Stimulated activated CD8-positive, alpha-beta memory T cell treated with anti-CD3 and anti-CD28 coated beads, Interleukin-12 subunit alpha, Interleukin-12 subunit beta, amount 100 ng/mL, for 1 hour (primary cell): ENCODE measurements at places on chromosomes 2 and 18.

- no peak for DNase-seq
These were observed 192.9 kb downstream of the HAUS1 start for GRCh38 chr18:46297124-46297523.

- no peak for DNase-seq
These were observed 18.6 kb upstream of the NARS1 start for GRCh38 chr18:57640236-57640635.

GRCh38 chr2:239398521-239398921 lies 2.3 kb downstream of the HDAC4 start:
- DNase-seq = no peak

DNA sequence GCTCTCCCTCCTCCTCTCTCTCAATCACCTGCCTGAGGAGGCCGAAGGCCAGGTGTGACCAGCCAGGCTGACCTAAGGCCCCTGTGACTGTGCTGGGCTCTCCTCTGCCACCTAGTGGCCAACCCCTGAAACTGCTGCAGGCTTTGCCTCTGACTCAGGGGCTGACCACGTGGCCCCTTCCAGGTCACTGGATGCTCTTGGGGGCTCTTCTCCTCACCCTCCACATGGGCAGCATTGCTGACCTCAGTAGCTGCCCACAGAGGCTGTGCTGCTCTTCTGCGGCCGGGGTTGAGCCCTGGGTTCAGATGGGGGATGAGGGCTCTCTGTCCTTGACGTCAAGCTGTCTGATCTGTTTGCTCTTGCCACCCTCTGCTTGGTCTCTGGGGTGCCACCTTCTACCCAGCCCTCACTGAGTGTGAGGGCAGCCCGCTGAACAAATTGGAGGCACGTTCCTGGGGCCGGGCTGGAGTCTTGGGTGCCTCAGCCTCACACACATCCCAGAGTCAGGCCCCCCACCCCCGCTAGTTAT lies 122.7 kb downstream of the TWIST2 start:
- peak; percentile 9 for DNase-seq

GRCh38 chr2:67825476-67825875 lies 237.3 kb downstream of the C1D start:
- DNase-seq = no peak

DNA sequence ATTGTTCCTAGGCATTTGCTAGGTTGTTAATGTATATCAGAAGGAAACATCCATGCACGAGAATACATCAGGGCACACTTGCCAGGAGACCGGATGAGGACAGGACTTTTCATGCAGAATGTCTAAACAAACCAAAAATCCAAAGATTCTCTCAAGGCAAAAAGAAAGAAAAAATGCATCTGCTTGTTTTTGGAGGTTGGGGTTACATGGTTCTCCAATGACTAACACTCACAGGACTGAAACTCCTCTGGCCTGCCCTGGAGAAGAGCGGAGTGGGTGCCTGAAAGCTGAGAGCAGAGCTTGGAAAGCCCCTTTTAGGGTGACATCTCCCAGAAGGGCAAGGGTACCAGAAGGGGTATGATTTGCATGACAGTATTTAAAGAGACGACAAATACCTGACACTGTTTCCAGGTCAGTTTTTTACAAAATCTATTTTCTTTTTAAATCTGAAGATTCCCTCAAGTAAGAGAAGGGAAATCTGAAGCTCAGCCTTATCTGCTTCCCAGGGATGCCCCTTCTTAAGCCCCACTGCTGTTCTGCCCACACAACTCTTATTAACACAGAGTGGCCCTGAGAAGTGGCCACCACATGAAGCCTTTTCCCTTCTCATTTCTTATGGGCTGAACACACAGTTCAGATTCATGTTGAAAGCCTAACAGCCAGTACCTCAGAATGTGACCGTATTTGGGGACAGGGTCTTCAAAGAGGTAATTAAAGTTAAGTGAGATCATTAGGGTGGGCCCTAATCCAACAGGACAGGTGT lies 216.4 kb downstream of the STK39 start:
- DNase-seq = no peak

DNA sequence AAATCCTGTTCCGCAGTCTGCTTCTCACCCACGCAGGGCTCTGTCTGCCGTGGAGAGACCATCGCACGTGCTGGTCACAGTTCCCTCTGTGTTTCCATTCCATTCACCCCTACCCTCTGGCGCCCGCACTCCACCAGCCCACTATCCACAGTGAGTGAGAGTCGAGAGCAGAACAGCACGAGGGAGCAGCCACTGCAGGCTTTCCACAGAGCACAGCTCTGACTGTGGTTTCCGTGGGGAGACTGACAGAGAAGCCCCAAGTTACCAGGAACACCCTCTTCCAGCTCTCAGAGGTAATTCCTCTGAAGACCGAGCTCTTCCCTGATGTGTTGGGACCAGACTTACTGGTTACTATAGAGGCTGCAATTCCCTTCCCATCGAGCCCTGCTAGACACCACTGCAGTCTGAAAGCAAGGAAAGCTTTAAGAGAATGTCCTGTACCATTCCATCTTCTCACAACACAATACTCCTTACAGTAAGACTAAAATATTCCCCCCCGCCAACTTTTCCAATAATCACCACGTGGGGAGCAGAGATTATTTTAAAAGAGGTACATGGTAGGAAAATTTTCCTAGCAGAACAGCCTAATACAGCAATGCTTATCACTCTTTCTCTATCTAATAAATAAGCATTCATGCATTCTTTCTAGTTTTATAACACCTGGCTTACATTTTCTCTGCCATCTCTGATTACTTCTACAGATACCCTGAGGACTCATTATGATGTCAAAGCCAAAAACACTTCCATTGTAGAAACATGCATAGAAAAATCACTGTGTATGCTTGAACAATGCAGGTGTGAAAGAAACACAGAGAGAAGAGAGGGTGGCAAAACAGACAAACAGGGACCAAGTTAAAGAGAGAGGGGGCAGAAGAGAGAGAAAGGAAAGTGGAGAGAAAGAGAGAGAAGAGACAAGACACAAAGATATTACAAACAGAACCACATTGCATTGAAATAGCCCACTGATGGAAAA lies 4.7 kb downstream of the MYT1L start:
- DNase-seq = no peak

GRCh38 chr18:58559427-58560186 lies 69.3 kb downstream of the ALPK2 start:
- no peak for DNase-seq

- no peak for DNase-seq
These were observed 5.9 kb downstream of the ZSCAN30 start for GRCh38 chr18:35283923-35284794.

DNA sequence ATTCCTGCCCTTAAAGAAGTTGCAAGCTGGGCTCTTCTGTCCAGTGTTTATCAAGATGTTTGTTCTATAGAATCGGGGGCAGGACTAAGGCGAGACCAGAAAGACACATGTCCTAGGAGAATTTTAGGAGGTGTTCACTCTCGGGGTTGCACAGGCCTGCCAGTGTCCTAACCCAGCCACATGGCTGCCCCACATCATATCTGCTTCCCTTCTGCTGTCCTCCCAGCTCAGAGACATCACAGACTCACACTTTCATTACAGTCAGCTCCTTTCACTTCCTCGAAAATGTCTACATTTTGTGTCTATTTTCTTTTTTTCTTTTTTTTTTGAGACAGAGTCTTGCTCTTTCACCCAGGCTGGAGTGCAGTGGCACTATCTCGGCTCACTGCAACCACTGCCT lies 10.7 kb upstream of the MRO start:
- DNase-seq = no peak

GRCh38 chr2:128636802-128637147 lies 318.1 kb upstream of the HS6ST1 start:
- no peak for DNase-seq

DNA sequence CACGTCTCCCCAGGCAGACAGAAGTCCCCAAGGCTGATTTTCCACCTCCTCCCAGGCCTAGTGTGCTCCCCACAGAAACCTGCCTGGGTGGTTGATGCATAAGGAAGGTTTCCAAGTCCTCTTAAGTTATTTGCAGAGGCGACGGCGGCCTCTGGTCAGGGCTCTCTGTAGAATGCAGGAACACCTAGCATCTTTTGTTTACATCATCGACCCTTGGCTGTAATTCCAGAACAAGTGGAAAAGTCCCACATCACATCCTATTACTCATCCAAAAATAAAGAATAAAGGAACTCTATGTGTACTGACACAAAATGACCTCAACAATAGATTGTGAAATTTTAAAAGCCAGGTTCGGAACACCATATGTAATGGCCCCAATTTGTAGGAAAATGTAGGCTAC lies 211.1 kb downstream of the ALPK2 start:
- no peak for DNase-seq

- DNase-seq = no peak
These were observed 100.6 kb downstream of the LAMA1 start for GRCh38 chr18:7017013-7017412.

- DNase-seq = peak; percentile 4
These were observed 507 bp downstream of the PKP4 start for GRCh38 chr2:158457092-158457825.

DNA sequence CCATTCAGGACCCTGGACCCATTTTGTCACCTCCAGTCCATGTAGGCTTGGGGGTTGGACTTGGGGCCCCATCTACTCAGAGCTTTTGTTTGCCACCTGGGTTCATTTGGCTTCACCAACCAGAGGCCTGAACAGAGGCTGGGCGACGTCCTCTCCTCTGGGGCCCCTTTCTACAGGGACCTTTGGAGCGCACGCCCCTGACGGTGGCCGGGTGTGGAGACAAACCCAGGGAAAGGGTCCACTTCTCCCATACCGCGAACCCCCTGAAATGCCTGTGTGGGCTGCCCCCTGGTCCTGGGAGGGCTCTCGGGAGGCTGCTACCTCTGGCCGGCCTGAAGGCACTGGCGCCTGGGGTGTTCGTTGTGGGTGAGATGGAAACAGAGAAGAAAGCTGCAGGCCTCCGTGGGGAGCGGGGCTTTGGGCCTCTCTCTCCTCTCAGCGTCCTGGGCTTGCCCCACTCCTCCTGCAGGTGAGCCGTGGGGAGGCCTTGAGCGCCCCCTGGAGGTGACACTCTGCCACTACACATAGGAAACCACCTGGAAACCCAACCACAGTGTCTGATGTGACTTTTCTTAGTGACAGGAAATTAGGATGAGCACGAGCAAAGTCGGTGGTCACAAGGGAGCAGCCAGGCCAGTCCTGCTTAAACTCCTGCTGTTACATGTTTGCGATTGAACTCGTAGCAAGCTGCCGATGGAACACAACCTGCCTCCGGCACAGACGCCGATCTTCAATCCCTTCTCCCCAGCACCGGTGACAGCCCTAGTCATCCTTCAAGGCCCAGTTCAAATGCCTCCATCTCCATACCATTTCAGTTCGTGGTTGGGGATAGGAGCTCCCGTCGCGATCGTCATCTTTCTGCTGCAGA lies 12.0 kb upstream of the NTSR2 start:
- DNase-seq = no peak

GRCh38 chr2:23867449-23867848 lies 59.5 kb downstream of the ATAD2B start:
- DNase-seq = no peak

DNA sequence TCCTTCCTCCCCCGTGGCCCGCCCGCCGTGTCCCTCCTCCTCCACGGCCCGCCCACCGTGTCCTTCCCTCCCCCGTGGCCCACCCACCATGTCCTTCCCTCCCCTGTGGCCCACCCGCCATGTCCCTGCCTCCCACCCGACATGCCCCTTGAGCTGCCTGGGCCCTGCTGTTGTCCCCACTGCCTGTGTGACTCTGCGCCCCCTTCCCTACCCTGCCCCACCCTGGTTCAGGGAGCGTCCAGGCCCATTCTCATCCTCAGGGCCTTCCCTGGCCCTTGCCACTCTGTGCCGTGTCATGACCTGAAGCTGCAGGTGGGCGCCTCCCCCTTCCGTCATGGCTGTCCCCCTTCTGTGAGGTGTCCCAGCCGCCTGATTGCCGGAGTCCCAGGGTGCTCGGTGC lies 20.7 kb downstream of the D2HGDH start:
- DNase-seq = no peak

- DNase-seq = peak; percentile 18
These were observed 125.3 kb downstream of the TMEM131 start for GRCh38 chr2:97870396-97870843.

- no peak for DNase-seq
These were observed 55.7 kb downstream of the COA5 start for GRCh38 chr2:98552499-98553179.

GRCh38 chr2:168652997-168653921 lies 149.2 kb upstream of the NOSTRIN start:
- DNase-seq = no peak

DNA sequence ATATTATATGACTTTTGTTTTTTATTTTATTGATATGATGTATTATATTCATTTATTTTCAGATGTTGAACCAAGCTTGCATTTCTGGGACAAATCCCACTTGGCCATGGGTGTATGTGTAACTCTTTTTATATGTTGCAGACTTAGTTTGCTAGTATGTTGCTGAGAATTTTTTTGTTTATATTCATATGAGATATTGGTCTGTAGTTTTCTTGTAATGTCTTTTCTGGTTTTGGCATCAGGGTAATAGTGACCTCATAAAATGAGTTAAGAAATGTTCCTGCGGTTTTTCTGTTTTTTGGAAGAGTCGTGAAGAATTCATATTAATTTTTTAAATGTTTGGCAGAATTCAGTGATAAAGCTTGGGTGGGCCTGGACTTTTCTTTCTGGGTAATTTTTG lies 88.7 kb downstream of the ASB1 start:
- no peak for DNase-seq

- no peak for DNase-seq
These were observed 88.5 kb upstream of the ODC1 start for GRCh38 chr2:10536569-10537133.

- DNase-seq = no peak
These were observed 113.9 kb downstream of the MAP4K4 start for GRCh38 chr2:101811226-101812015.

GRCh38 chr18:74507927-74508326 lies 11.8 kb downstream of the CNDP2 start:
- DNase-seq = no peak

GRCh38 chr18:44687421-44687820 lies 6.7 kb downstream of the SETBP1 start:
- DNase-seq = no peak

- no peak for DNase-seq
These were observed 23.9 kb downstream of the WDFY1 start for GRCh38 chr2:223921204-223921603.

DNA sequence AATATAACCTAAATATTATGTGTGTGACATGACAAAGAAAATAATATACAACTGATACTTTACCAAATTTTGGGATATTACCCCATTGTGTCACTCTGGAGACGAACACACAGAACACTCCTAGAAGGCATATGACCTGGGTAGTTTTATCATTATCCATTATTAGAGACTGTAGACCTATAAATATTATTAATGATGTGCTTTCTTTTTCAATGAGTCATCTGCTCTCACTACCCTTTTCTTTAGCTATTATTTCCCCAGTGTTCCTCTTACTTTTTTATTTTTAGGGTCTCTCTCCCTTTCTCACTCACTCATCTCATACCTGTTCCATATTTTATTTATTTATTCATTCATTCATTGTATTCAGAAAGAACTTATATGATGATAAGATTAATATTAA lies 143.3 kb upstream of the ITGA4 start:
- no peak for DNase-seq

- DNase-seq = no peak
These were observed 4.9 kb upstream of the PPM1B start for GRCh38 chr2:44163777-44164176.

GRCh38 chr18:57854726-57855125 lies 51.6 kb upstream of the ATP8B1 start:
- DNase-seq = no peak

GRCh38 chr2:68425503-68425902 lies 41.6 kb downstream of the FBXO48 start:
- no peak for DNase-seq
